ENCODE measurements at places on chromosomes 11 and 22. TPM values are rescaled to one million over a fixed set of nuclear protein-coding genes. Genes with fewer than 3 reads are reported as not detected.

PATE3 gene
- not detected for total RNA-seq

TMEM123 gene
- 99.5 TPM for total RNA-seq

CARS1 gene
- 48.9 TPM for total RNA-seq

TMEM184B gene
- 21.3 TPM for total RNA-seq

KREMEN1 gene
- 5.9 TPM for total RNA-seq

BMAL1 gene
- 12.1 TPM for total RNA-seq

CCDC188 gene
- 0.37 TPM for total RNA-seq

OTOG gene
- not detected for total RNA-seq

RHOD gene
- total RNA-seq: 3.5 TPM

C11orf16 gene
- total RNA-seq: not detected

KLHL35 gene
- 1.4 TPM for total RNA-seq

TPBGL gene
- total RNA-seq: not detected

Measured in subcutaneous preadipocyte (primary cell).